ENCODE measurements at places on chromosomes 1 and 21.
A peak's percentile ranks its signal among the peaks of the same experiment; 100 is the strongest.

GRCh38 chr1:4267381-4268261, 367.5 kb upstream of the C1orf174 start:
- H3K27ac ChIP-seq, result no peak overlapping the region
- DNase-seq, result no peak
- H3K4me3 ChIP-seq, result no peak overlapping the region

- H3K4me1 ChIP-seq, result no peaks in the 10 kb centered on the region
- H3K27me3 ChIP-seq, result no peaks in the 10 kb centered on the region
- no peak overlapping the region for H3K4me3 ChIP-seq
- DNase-seq, result no peak
- H3K36me3 ChIP-seq, result no peaks in the 10 kb centered on the region
Observed at GRCh38 chr21:41142051-41142795, 25.7 kb upstream of the BACE2 start.

- no peak overlapping the region for H3K4me3 ChIP-seq
- H3K4me1 ChIP-seq, result peaks cover 15% of the 10 kb centered on the region
- H3K27me3 ChIP-seq, result no peaks in the 10 kb centered on the region
- DNase-seq, result no peak
Observed at GRCh38 chr1:44300852-44301251, 54.2 kb downstream of the ERI3 start.

GRCh38 chr1:41708332-41708731, 210.4 kb downstream of the HIVEP3 start:
- H3K27ac ChIP-seq, result no peak overlapping the region
- no peak overlapping the region for H3K4me3 ChIP-seq
- no peaks in the 10 kb centered on the region for H3K27me3 ChIP-seq
- DNase-seq, result peak; percentile 58

DNA sequence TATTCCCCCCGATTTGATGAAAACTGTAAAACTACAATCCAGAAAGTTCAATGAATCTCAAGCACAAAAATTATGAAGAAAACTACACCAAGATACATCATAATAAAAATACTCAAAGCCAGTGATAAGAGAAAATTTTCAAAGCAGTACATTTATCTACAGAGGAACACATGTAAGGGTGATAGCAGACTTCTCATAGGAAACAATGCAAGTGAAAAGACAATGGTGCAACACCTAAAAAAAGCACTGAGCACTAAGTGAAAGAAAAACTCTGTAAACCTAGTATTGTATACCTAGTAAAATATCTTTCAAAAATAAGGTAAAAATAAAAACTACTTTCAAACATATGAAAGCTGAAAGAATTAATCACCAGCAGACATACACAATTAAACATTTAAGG, 76.1 kb upstream of the IRF2BP2 start:
- no peak overlapping the region for H3K4me3 ChIP-seq
- no peaks in the 10 kb centered on the region for H3K4me1 ChIP-seq
- peak; percentile 57 for DNase-seq

DNA sequence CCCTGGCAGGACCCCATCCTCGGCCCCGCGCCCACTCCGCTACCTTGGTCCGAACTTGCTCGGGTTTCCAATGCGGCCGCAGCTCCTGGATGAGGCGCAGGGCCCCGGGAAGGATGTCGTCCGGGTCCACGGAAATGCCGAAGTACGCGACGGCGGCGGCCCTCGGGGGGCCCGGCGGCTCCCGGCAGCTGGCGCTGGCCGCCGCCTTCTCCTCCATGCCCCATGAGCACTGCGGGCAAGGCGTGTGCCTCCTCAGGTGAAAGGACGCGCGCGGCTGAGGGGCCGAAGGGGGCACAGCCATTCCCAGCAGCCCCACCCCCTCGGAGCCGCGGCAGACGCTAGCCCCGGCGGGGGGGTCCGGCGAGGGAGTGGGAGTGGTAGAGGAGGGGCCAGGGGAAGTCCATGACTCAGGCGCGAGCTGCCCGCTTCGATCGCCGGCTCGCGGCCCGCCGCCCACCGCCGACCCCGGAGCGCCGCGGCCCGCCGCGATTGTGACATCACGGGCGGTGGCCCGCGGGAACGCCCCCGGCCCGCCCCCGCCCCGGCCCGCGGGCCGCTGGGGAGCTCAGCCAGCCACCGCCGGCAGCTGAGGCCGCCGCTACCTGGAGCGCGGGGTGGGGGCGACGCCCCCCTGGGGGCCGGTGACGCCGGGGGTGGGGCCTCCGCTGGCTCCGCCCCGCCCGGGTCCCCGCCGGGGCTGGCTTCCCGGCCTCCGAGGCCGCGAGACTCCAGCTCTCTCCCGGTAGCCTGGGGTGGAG, at the start of gene ETNK2:
ETNK2 (minus strand) TSS at position 493 of the 758 bp plus-strand sequence; CDS start at position 301, 192 bp downstream.
- no peaks in the 10 kb centered on the region for H3K27me3 ChIP-seq
- peak within 1 kb of the TSS; percentile 42 for H3K4me3 ChIP-seq
- H3K36me3 ChIP-seq, result no peaks in the 10 kb centered on the region
- H3K4me1 ChIP-seq, result peaks cover 15% of the 10 kb centered on the region
- DNase-seq, result peak; percentile 66

GRCh38 chr1:163168053-163168452, 34.7 kb downstream of the RGS5 start:
- no peaks in the 10 kb centered on the region for H3K36me3 ChIP-seq
- no peaks in the 10 kb centered on the region for H3K4me1 ChIP-seq
- H3K4me3 ChIP-seq, result no peak overlapping the region
- DNase-seq, result no peak

GRCh38 chr21:37319551-37319950, 47.0 kb upstream of the DYRK1A start:
- H3K27me3 ChIP-seq, result no peaks in the 10 kb centered on the region
- DNase-seq, result no peak
- no peak overlapping the region for H3K4me3 ChIP-seq
- no peaks in the 10 kb centered on the region for H3K4me1 ChIP-seq

DNA sequence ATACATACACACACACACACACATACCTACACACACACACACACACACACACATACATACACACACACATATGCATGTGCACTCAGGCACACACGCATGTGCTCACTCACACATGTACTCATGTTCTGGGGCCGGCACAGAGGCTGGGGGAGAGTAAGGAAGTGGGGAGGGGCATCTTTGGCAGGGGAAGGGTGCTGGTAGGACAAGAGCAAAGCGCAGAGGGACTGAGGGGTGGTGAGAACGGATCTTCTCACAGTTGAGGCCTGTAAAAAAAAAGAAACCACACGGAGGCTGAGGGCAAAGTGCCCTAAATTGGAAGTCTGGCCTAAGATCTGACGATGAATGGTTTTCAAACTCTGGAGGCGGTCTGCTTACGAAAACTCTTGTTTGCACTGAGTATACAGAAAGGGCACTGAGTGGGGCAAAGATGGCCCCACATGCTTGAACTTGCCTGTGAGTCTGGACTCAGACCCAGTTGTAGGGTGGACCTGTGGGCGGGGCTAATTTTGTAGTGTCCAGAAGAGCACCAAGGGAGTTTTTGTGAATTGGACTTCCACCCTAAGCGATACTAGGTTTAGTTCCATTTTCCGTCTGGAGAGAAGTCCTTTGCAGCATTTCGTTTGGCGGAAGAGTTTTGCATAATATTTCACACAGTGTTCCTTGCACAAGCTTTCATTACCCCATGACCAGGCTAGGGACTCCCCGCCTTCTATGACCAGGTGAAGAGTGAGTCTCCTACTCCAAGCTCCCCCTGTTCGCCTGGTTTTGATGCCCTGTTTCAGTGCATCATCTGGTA, 79.3 kb upstream of the LYST start:
- H3K27me3 ChIP-seq, result no peaks in the 10 kb centered on the region
- H3K27ac ChIP-seq, result no peak overlapping the region
- DNase-seq, result no peak
- no peaks in the 10 kb centered on the region for H3K36me3 ChIP-seq

DNA sequence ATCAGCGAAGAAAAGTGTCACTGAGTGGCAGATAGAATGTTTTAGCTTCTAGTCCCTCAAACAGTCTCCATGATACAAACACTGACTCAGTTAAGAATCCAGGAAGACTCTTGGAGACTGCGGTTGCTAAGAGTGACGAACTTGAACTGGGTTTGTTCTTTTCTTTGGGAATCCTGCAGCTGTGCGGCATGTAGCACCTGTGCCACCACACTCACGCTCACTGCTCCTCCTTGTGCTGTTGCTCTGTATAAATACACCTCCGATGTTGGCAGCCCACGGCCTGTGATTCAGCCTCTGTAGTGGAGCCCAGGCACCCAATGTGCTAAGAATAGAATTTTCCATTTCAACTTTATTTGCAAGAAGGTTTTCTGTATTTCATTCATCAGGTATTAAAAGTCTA, 5.5 kb upstream of the PPIE start:
- no peaks in the 10 kb centered on the region for H3K4me1 ChIP-seq
- DNase-seq, result no peak
- no peak overlapping the region for H3K4me3 ChIP-seq
- no peak overlapping the region for H3K27ac ChIP-seq
- H3K36me3 ChIP-seq, result no peaks in the 10 kb centered on the region

GRCh38 chr1:17605582-17606344, 66.3 kb downstream of the ARHGEF10L start:
- no peak overlapping the region for H3K27ac ChIP-seq
- no peak for DNase-seq
- H3K4me1 ChIP-seq, result no peaks in the 10 kb centered on the region
- no peaks in the 10 kb centered on the region for H3K36me3 ChIP-seq
- no peaks in the 10 kb centered on the region for H3K27me3 ChIP-seq

DNA sequence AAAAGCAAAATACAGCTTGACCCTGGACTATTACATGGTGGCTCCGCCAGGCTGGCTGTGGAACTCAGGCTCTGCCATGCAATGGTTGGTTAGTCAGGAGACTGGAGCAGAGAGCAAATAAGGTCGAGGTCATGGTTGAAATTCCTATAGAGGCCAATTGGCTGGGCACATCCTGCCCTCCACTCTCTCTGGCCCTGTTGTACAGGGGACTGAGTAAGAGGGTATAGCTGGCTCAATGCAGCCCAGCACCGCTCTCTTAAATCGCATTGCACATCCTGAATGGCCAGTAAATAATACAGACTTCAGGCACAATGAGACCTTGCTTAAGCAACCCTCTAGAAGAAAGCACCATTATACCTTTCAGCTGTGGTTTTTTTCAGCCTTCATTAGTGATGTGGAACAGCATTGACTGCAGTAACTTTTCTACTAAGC, 59.3 kb upstream of the PPP2R5A start:
- H3K4me3 ChIP-seq, result no peak overlapping the region
- H3K36me3 ChIP-seq, result no peaks in the 10 kb centered on the region
- no peak for DNase-seq
- H3K4me1 ChIP-seq, result no peaks in the 10 kb centered on the region

DNA sequence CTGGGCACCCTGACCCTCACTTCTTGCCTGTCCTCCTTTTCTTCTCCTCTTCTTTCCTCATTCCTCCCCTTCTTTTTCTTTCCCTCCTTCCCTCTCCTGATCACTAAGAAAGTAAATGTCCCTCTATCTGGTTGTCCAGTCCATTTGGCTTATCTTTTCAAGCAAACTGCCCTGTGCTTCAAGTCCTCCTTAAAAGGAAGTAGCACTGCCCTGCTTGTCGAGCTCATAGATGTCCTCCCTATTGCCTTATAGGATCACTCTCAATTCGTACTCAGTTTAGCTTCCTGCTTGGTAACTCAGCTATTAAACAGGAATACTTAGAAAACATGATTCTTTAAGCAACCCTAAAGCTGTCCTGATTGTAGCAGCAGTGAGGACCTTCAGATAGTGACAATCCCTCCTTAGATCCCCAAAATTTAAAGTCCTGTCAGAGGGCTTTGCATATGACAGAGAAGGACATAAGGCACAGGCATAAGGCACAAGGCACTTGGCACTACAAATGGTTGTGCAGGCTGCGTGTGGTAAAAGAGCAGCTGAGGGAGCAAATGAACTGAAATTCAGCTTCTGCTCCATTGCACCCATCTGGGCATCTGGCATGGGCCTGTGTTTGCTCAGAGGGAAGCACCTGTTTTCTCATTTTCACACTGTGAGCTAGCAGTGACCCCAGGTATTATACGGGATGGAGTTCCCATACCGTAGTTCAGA, 26.1 kb upstream of the SLAMF6 start:
- DNase-seq, result no peak
- H3K4me3 ChIP-seq, result no peak overlapping the region
- no peaks in the 10 kb centered on the region for H3K27me3 ChIP-seq
- H3K36me3 ChIP-seq, result peaks cover 67% of the 10 kb centered on the region

DNA sequence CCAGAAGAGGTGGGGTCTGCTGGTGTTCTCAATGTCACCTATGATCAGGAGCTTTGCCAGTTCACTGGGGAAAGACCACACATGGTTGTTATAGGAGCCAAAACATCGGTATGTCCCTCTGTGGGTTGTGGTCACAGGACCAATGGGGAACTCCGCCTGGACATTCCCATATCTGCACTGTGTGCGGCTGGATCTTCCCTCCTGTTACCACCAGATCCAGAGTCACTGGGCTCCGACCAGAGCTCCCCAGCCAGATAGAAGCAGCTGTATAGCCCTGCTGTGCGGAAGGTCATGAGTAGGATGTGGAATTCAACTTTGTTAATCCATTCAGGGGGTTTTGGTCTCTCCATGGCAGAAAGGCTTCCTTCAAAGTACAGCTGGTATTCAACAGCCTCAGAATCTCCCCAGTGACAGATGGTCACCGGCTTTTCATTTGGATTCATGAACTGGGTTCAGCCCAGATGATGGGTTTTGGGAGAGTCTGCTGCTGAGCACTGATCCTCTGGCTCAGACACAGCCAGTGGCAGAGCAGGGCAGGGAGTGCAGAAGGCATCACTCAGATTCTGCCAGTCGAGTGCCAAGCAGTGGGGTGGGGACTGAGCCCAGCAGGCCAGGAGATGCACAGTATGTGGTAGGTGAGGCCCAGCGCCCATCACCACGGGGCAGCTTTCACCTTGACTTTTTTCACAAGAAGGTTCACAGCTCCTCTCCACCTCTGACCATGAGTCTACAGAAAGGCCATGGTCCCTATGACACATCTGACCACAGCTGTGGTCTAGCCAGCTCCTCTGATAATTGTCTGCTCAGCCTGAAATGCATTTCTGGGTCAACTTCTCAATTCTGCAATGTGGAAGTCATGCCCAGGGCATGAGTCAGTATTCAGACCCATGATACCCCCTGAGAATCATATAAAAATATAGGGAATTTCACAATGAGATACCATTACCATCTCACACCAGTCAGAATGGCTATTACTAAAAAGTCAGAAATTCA, 2.9 kb upstream of the SHCBP1L start:
- no peak overlapping the region for H3K4me3 ChIP-seq
- H3K36me3 ChIP-seq, result no peaks in the 10 kb centered on the region
- DNase-seq, result peak; percentile 15
- H3K27ac ChIP-seq, result no peak overlapping the region
- peaks cover 9% of the 10 kb centered on the region for H3K4me1 ChIP-seq

DNA sequence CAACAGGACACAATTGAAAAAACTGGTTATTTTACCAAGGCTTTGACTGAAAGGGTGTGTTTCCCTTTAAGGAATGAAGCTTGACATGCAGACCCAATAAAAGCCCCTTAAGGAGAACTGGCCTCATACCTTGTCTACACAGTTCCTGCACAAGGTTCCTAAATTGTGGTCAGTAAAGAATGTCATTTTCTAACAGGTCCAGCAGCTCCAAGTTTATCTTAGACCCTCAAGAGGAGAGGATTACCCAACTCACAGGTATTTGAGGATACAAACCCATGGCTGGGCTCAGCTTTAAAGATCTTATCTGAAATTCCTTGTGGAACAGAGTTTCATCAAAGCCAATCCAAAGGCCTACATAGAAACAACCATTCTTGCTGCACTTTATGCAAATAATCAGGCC, 31.4 kb upstream of the CBR3 start:
- H3K36me3 ChIP-seq, result no peaks in the 10 kb centered on the region
- DNase-seq, result no peak
- H3K27me3 ChIP-seq, result no peaks in the 10 kb centered on the region
- H3K4me1 ChIP-seq, result no peaks in the 10 kb centered on the region

GRCh38 chr21:34020005-34020847, 53.2 kb upstream of the MRPS6 start:
- H3K4me1 ChIP-seq, result peaks cover 13% of the 10 kb centered on the region
- no peaks in the 10 kb centered on the region for H3K27me3 ChIP-seq
- H3K27ac ChIP-seq, result no peak overlapping the region
- H3K36me3 ChIP-seq, result no peaks in the 10 kb centered on the region
- H3K4me3 ChIP-seq, result no peak overlapping the region
